Activated CD8-positive, alpha-beta memory T cell treated with anti-CD3 and anti-CD28 coated beads for 1 hour (primary cell): ENCODE measurements at places on chromosomes 4 and X.

DNA sequence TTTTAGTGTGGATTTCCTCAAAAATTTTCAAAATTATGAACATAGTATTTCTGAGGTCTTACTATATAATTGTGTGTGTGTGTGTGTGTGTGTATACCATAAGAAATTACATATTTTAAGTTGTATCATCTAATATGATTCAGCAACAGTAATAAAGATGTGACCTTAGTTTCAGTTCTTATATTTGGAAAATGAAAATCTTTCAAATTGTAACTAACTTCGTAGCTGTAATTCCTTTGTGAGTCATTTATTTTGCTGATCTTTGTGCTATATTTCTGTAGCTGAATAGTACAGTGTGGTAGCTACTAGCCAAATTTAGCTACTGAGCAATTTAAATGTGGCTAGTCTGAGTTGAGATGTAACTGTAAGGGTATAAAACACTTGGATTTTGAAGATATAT is 116.4 kb downstream of the RAP1GDS1 start:
- no peak for DNase-seq

DNA sequence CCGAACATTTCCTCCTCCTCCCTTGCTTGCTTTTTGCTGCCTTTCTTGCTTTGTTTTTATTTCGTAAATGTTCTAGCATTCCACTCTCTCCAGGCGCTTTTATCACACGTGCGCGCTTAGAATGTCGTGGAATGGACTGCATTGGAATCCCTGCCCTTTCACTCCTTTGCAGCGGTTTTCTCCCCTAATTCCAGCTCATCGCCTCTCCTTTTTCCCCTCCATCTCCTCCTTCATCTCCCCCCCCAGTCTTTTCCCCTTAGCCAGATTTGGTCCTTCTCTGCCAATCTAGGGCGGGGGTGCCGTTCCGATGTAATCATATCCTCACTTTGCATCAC is 579 bp downstream of the OGT start:
- no peak for DNase-seq

- no peak for DNase-seq
Observed at GRCh38 chr4:121154103-121154515, 10.0 kb downstream of the TNIP3 start.

- no peak for DNase-seq
Observed at GRCh38 chr4:142719854-142720541, 126.1 kb downstream of the INPP4B start.

DNA sequence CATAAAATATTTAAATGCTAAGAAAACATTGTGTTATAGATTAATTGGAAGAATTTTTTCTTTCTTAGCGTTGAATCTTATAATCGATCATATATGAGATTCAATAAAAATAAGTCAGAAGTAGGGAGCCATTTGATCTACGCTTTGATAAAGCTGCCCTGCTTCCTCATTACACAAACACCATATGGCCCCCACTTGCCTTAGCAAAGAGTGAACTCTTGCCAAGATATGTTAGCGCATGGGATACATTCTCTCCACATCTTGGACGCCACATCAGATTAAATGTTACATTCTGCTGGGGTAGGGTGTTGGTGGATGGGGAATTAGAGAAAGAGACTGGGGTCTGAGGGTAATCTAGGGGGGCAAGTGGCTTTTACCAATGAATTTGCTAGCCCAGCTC is 207.7 kb upstream of the MID1 start:
- DNase-seq: no peak

- no peak for DNase-seq
Observed at GRCh38 chr4:76960014-76960413, 10.5 kb downstream of the SEPTIN11 start.

GRCh38 chrX:101219116-101219863 is at the start of gene DRP2:
TSS of gene DRP2 (plus strand) at chrX:101219786. CDS start at chrX:101231648, 11,862 bp downstream.
- DNase-seq: no peak

DNA sequence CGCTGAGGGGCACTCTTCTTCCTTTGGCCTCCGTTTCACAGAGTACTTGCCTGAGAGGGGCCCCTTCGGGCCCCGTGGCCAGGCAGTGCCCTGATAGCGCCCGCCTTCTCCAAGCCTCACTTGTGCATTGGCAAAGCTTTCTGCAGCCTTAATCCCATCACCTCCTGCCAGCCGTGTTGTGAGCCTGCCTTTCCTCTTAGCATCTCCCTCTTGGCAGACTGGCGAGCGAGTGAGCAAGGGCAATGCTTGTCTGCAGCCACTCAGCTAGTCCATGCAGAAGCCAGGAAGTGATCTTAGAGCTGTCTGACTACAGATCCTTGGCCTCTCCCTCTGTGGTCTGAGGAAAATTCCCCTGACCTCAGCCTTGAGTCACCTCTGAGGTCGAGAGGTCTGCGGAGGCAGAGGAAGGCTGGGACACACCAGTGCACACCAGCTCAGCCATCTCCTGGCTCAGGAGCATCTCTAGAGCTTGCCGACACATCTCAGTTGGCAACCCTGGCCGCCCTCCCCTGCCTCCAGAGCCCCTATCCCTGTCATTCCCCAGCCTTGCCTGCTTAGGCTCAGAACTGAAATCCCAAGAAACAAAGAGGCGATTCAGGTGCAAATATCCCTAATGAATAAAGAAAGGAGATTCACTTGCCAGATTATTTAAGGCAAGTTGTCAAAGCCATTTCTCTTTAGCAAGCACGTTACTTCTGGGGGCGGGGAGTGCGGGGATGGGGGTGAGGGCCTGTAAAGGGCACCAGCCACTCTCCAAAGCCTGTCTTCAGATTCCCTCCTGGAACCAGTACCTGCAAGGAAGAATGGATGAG is 143.5 kb upstream of the MAMLD1 start:
- no peak for DNase-seq

- no peak for DNase-seq
Observed at GRCh38 chr4:153217440-153217839, 13.2 kb downstream of the TRIM2 start.

DNA sequence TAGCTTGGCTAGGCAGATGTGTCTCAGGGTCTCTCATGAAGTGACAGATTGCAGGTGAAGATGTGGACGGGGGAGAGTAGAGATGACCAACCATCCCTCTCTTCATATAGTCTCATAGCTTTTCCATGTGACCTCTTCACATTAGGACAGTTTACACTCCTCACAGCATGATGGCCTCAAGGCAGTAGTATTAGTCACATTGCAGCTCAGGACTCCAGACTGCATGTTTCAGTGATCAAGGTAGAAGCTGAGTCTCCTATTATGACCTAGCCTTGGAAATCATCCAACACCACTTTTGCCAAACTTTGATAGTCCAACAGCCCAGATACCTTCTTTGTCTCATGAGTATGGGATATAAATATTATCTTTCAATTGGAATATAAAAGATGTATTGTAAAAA is 147.7 kb downstream of the GASK1B start:
- no peak for DNase-seq

- DNase-seq: no peak
Observed at GRCh38 chrX:133911825-133912495, 73.4 kb downstream of the GPC3 start.

- DNase-seq: no peak
Observed at GRCh38 chrX:93585661-93586060, 87.7 kb downstream of the NAP1L3 start.

GRCh38 chrX:93875621-93876282 is 201.7 kb downstream of the FAM133A start:
- DNase-seq: no peak

DNA sequence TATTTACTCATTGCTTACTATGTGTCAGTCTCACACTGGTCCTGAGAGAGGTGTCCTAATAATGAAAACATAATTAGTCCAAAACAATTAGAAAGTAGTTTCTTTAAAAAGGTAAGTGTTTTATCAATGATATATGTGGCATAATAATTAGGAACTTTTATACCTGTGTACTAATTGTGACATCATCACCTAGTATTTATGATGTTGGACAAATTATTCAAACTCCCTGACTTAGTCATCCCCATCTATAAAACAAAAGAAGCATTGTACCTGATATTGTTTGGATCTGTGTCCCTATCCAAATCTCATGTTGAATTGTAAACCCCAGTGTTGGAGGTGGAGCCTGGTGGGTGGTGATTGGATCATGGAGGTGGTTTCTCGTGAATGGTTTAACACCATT is 15.8 kb upstream of the ARHGEF38 start:
- DNase-seq: no peak

DNA sequence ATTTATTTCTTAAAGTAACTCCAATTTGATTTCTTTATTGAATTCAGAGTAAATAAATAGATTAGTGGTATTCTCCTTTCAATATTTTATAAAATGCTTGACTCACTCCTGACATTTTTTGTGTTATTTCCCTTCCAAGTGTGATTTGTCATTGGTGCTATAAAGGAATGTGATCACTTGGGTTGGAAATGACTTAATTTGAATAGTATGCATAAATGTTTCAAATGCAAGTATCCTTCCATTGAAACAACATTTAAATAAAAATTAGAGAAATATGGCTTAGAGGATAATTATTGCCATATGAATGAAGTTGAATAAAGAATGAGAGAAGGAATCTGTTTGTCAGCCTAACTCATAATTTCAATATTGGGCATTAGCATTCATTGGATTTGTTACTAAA is 182.7 kb downstream of the PABPC4L start:
- DNase-seq: no peak

- DNase-seq: no peak
Observed at GRCh38 chr4:25437926-25438325, 60.9 kb downstream of the ANAPC4 start.

DNA sequence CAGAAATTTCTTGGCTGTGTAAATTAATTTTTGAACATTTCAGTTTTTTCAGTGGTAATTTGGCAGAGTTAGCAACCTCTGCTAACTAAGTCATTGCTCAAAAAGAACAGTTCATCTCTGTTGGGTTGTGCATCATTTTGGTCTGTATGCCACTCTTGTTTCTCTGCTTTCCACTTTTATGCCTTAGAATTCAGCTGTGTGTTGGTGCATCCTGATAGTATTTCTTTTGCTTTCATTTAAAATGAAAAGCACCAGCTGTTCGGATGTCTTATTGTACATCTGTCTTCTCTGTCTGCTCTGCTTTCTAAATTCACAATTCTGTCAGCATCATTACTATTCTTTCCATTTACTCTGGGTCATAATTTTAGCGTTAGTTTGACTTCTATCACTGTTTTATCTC is 388.2 kb upstream of the NDST4 start:
- DNase-seq: no peak

GRCh38 chr4:30989508-30989907 is 269.3 kb downstream of the PCDH7 start:
- no peak for DNase-seq

- DNase-seq: no peak
Observed at GRCh38 chr4:41358647-41359421, 102.1 kb downstream of the UCHL1 start.

DNA sequence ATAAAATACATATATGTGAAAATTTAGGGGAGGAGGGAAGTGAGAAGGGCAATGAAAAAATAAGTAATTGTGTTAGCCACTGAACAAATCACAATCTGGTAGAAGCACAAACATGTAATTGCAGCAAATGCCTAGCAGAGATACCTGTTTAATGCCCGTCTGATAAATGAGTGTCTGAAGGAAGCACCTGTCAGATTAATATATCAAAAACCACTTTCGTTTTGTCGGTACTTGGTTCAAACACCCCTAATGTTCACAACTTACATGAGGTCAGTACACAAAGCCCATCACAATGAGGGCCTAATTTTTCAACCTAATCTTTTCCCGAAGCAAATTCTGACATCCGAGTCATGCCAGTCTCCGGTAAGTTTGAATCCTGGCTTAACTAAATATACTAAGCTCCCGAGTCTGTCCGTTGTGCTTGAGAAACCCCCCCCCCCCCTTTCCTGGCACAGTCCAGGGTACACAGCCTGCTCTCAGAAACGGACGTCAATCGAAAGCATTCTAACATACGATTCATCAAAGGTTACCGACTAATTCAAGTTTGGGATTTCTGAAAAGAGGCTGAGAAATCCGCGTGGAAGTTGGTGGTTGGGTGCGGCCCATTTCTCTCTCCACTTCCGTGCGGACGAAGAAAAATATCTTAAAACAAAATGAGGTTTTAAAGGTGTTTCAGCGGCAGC is 758 bp downstream of the SDAD1 start:
- DNase-seq: no peak

- peak; percentile 31 for DNase-seq
Observed at GRCh38 chr4:56757821-56758411, 63.6 kb downstream of the SPINK2 start.

GRCh38 chr4:67052814-67053675 is 492.3 kb downstream of the CENPC start:
- no peak for DNase-seq

GRCh38 chrX:132171478-132171877 is 43.7 kb upstream of the FRMD7 start:
- DNase-seq: no peak

DNA sequence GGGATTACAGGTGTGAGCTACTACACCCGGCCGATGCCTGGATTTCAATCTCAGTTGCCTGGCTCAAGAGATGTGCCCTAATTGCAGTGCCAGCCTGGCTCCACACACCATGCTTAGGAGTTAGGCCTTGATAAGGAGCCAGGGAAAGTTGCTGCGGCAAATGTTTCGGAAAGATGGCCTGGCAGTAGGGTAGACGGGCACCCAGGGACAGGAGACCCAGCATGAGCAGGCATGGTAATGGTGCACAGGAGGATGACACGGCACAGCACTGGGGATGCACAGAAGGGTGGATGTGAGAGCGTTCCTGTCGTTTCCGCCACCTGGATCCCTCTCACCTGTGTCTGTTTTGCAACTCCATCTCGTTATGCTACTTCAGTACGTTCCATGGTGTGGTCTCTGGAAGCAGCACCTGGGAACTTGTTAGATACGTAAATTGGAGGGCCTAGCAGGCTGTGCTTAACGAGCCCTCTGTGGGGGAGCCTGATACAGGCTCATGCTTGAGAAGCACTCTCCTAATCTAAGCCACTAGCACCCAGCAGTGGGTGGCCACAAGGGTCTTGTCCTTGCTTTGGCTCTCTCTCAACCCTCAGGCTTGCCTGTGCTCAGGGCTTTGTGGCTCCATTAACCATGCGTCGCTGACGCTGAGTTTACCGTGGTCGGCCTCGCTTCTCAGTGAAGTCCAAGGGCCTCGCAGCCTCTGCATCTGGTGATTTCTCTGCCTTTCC is 20.3 kb downstream of the RNF4 start:
- no peak for DNase-seq

DNA sequence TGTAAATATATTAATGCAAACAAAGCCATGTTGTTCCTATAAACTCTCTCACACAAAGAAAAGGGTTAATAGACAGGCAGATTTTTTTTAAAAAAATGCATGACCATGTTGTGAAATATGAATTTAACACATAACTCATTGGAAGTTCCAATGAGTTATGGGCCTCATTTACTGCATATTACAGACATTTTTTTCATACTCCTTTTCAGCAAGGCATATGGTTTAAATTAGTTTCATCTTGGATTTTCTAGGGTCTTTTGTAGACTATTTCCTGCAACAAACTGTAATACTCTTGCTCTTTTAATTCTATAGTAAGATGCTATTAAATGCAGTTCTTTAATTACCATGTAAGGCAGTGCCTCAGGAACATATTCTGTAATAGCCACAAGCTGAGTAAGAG is 323.1 kb downstream of the GBA3 start:
- no peak for DNase-seq

- DNase-seq: no peak
Observed at GRCh38 chr4:59243038-59243437, 1957.1 kb upstream of the ADGRL3 start.

GRCh38 chr4:177798161-177798560 is 355.9 kb upstream of the AGA start:
- DNase-seq: no peak
